ENCODE measurements at places on chromosomes 5 and 9.

DNA sequence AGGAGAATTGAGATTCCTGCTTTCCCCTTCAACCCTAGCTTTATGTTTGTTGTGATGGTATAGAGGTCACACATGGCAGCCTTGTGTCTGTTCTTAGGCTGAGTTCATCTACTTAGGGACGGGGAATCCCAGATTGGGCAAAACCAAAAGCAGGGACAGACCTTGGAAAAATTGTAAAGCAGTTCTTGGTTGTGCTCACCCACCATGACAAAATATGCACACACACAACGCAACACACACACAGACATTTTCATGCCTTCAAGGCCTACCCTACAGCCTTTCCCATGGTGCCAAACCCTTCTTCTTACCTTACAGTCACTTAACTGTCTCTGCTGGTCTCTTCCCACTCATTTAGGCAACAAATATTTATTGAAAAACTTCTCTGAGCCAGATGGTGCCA lies 14.8 kb downstream of the PCDHGC5 start:
- H3K4me1 ChIP-seq, result peaks cover 23% of the 10 kb centered on the region
- DNase-seq, result no peak
- H3K27ac ChIP-seq, result no peak overlapping the region
- no peaks in the 10 kb centered on the region for H3K36me3 ChIP-seq
- H3K27me3 ChIP-seq, result no peaks in the 10 kb centered on the region

GRCh38 chr9:2559192-2560152 lies 62.1 kb upstream of the VLDLR start:
- peak overlapping the region; percentile 59 for H3K27ac ChIP-seq
- H3K27me3 ChIP-seq, result no peaks in the 10 kb centered on the region
- peaks cover 13% of the 10 kb centered on the region for H3K4me1 ChIP-seq
- no peaks in the 10 kb centered on the region for H3K36me3 ChIP-seq
- DNase-seq, result no peak

GRCh38 chr9:120912958-120913646 lies 13.5 kb downstream of the TRAF1 start:
- H3K36me3 ChIP-seq, result peaks cover 4% of the 10 kb centered on the region
- no peak overlapping the region for H3K27ac ChIP-seq
- H3K4me1 ChIP-seq, result peaks cover 32% of the 10 kb centered on the region
- no peaks in the 10 kb centered on the region for H3K27me3 ChIP-seq

- H3K27ac ChIP-seq, result no peak overlapping the region
- H3K4me1 ChIP-seq, result no peaks in the 10 kb centered on the region
- no peak overlapping the region for H3K4me3 ChIP-seq
- no peak for DNase-seq
- no peaks in the 10 kb centered on the region for H3K36me3 ChIP-seq
- no peaks in the 10 kb centered on the region for H3K27me3 ChIP-seq
Measured at GRCh38 chr5:176190886-176191755, 47.1 kb upstream of the SIMC1 start.

GRCh38 chr9:87465816-87466215 lies 31.9 kb upstream of the DAPK1 start:
- peaks cover 3% of the 10 kb centered on the region for H3K4me1 ChIP-seq
- no peak for DNase-seq
- no peak overlapping the region for H3K27ac ChIP-seq
- H3K36me3 ChIP-seq, result no peaks in the 10 kb centered on the region
- no peaks in the 10 kb centered on the region for H3K27me3 ChIP-seq

DNA sequence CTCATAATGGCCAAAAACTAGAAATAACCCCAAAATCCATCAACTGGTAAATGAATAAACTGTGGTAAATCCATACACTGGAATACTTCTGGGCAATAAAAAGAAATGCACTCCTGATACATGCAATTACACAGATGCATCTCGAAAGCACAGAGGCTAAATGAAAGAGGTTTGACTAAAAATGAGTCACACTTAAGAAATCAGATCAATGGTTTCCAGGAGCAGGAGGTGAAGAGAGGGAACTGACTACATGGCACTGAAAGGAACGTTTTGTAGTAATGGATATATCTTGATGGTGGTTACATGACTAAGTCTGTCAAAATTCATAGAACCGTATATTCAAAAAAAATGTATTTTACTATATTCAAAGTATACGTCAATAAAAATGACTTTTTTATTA lies 42.4 kb downstream of the STRBP start:
- H3K4me1 ChIP-seq, result peaks cover 8% of the 10 kb centered on the region
- DNase-seq, result no peak
- no peaks in the 10 kb centered on the region for H3K27me3 ChIP-seq
- no peak overlapping the region for H3K4me3 ChIP-seq
- H3K36me3 ChIP-seq, result no peaks in the 10 kb centered on the region

- no peaks in the 10 kb centered on the region for H3K36me3 ChIP-seq
- no peak overlapping the region for H3K4me3 ChIP-seq
- peaks cover 12% of the 10 kb centered on the region for H3K4me1 ChIP-seq
- no peaks in the 10 kb centered on the region for H3K27me3 ChIP-seq
- no peak overlapping the region for H3K27ac ChIP-seq
- DNase-seq, result no peak
Measured at GRCh38 chr5:16740811-16741392, 124.1 kb upstream of the RETREG1 start.

DNA sequence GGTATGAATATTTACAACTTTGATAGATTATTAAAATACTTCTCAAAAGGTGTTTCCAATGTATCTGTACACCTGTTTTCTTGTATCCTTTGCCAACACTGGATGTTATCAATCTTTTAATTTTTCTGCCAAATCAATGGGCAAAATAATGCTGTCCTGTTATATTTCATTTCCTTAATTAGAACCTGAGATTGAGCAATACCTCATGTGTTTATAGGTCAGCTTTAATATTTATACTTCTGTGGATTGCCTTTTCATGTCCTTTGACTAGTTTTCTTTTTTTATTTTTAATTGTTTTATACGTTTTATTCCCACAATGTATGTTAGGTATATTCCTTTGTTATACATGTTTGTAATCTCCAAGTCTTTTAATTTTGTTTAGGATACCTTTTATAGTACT lies 77.6 kb downstream of the JAK2 start:
- H3K4me3 ChIP-seq, result no peak overlapping the region
- H3K27ac ChIP-seq, result no peak overlapping the region
- DNase-seq, result no peak
- H3K36me3 ChIP-seq, result peaks cover 14% of the 10 kb centered on the region
- H3K4me1 ChIP-seq, result no peaks in the 10 kb centered on the region

DNA sequence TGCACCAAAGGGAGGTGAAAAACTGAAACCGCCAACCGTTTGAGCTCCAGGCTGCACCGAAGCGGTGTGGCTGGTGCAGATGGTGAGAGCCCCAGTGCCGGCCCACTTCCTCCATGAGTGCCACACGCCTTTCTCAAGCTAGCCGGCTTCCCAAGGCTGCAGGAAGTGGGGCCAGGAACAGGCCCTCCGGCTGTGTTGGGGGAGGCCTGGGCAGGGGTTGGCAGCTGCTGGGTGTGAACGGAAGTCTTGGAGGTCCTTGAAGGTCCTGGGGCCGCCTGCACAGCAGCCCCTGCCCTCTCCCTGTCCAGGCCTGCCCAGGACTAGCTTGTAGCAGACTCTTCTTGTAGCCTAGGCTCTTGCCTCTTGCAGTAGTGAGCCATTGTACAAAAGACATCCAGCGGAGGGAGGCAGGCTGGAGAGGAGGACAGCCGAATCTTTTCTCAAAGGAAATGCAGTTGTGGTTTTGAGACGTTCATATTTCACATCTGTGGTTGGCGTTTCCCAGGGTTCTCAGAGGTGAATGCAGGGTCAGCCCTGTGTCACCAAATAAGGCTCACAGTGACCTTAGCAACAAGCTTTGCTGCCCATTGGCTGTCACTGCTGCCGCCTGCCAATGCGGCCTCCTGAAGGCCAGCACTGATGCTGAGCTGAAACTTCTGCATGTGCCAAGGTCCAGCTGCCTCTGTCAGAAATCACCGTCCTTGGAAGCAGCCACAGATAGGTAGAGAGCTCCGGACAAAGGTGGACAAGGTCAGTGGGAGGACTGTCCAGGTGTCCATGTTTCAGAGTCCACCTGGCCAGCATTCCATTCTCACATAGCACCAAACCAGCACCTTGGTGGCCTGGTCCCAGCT lies 23.9 kb downstream of the IRF1 start:
- no peaks in the 10 kb centered on the region for H3K36me3 ChIP-seq
- H3K27me3 ChIP-seq, result no peaks in the 10 kb centered on the region
- H3K4me3 ChIP-seq, result no peak overlapping the region
- H3K4me1 ChIP-seq, result peaks cover 61% of the 10 kb centered on the region

GRCh38 chr5:62587737-62588136 lies 9.1 kb downstream of the LRRC70 start:
- H3K4me3 ChIP-seq, result no peak overlapping the region
- H3K27ac ChIP-seq, result no peak overlapping the region
- H3K36me3 ChIP-seq, result peaks cover 10% of the 10 kb centered on the region
- no peak for DNase-seq

- H3K4me3 ChIP-seq, result no peak overlapping the region
- no peaks in the 10 kb centered on the region for H3K27me3 ChIP-seq
- no peaks in the 10 kb centered on the region for H3K36me3 ChIP-seq
- H3K4me1 ChIP-seq, result peaks cover 6% of the 10 kb centered on the region
Measured at GRCh38 chr9:34520096-34520495, 2.7 kb downstream of the ENHO start.

- no peaks in the 10 kb centered on the region for H3K27me3 ChIP-seq
- DNase-seq, result no peak
- H3K4me3 ChIP-seq, result no peak overlapping the region
- no peaks in the 10 kb centered on the region for H3K4me1 ChIP-seq
Measured at GRCh38 chr5:59731809-59732208, 161.7 kb downstream of the PDE4D start.

- H3K36me3 ChIP-seq, result no peaks in the 10 kb centered on the region
- no peaks in the 10 kb centered on the region for H3K4me1 ChIP-seq
- no peak overlapping the region for H3K27ac ChIP-seq
- no peak for DNase-seq
- H3K4me3 ChIP-seq, result no peak overlapping the region
- no peaks in the 10 kb centered on the region for H3K27me3 ChIP-seq
Measured at GRCh38 chr9:134968011-134968822, 50.5 kb upstream of the FCN1 start.

DNA sequence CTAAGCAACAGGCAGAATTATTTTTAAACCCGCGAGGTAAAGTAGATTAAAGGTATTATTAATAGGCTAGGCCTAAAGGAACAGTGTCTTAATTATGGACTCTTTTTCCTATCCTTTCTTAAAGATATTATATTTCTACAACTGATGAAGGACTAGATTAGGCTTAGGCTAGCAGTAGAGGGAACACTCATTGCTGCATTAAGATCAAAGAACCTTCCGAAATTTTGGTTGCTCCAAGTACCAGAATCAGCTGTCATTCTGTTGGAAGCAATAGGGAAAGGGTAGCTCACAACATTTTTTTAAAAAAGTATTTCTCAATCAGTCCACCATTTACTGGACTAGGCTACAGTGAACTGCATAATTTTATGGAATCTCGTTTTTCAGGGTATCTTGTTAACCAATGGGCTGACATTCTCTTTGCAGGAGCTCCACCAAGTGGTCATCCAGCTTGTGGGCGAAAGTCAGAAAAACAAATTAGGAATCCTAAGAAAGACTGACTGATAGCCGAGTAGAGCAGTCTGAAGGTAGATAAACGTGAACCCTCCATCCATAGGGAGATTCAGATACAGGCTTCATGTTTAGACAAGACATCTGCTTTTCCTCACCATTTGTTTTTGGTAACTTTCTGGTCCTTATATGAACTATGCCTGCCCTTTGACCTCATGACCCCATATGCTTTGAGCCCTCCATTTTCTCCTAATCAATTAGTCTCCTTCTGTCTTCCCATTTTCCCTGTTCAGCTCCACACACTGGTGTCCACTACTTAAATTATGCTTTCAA lies 103.6 kb upstream of the CHD1 start:
- H3K36me3 ChIP-seq, result no peaks in the 10 kb centered on the region
- DNase-seq, result no peak
- H3K4me1 ChIP-seq, result peaks cover 14% of the 10 kb centered on the region
- H3K27ac ChIP-seq, result peak overlapping the region; percentile 71

DNA sequence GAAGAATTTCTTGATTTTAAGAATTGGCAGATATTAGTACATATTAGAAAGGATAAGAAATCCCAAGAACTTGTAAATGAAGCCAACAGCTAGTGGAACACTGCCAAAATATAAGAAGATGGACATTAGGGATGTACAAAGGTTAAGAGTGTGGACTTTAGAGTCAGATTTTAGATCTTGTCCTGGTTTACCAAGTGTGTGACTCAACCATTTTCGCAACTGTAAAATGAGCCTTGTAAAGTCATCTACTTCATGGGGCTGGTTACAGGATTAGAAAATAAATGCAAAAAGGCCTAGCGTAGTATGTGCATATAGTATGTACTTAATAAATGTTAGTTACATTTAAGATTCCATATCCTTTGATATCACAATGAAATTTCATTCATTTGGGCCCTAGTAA lies 260.0 kb downstream of the RAB3C start:
- no peak for DNase-seq
- H3K27me3 ChIP-seq, result no peaks in the 10 kb centered on the region
- no peaks in the 10 kb centered on the region for H3K4me1 ChIP-seq
- no peaks in the 10 kb centered on the region for H3K36me3 ChIP-seq

DNA sequence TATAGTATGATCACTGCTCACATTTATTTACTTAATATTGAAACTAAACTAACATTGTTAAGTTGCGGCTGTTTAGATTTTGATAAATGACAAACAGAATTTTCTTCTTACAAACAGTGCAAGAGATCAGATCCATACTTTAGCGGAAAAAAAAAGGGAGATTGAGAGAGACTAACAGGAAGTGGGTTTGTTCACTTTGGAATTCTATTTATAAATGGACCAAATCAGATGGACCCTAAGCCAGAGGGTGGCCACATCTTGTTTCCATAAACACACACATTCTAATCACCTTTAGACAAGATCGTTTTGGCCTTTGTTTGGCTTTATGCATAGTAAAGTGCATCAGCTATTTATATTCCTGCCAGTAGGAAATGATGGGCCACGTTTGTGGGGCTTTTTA lies 381.4 kb upstream of the CD180 start:
- H3K4me1 ChIP-seq, result peaks cover 8% of the 10 kb centered on the region
- H3K4me3 ChIP-seq, result no peak overlapping the region
- H3K27me3 ChIP-seq, result no peaks in the 10 kb centered on the region
- H3K36me3 ChIP-seq, result no peaks in the 10 kb centered on the region

DNA sequence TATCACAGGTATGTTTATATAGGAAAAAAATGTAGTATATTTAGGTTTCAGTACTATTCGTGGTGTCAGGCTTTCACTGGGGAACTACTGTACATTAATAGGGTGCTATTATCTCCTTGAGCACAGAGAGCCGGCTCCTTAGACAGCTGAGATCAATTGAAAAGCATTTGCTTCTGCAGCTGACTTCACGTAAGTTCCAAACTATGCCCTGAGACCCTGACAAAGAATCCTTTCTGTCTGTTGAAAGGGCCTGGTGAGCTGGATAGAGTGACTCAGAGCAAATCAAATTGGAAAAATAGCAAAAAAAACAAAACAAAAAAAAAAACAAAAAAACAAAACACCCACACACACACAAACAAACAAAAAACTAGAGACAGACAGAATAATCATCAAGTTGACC lies 652.0 kb downstream of the MTRR start:
- no peaks in the 10 kb centered on the region for H3K27me3 ChIP-seq
- no peak for DNase-seq
- no peaks in the 10 kb centered on the region for H3K36me3 ChIP-seq
